ENCODE measurements at places on chromosomes 5 and 9. TPM values are rescaled to one million over a fixed set of nuclear protein-coding genes. Genes with fewer than 3 reads are reported as not detected.

Gene C1QTNF2
- total RNA-seq, result 0.74 TPM

Gene TRUB2
- total RNA-seq, result 15.5 TPM

Gene UGCG
- total RNA-seq, result 74.0 TPM

Gene TAF11L5
- not detected for total RNA-seq

Gene SPINK13
- not detected for total RNA-seq

Gene SLC6A7
- not detected for total RNA-seq

Gene FBXO38
- total RNA-seq, result 21.1 TPM

Gene TRIP13
- total RNA-seq, result 53.3 TPM

Gene MSX2
- 2.2 TPM for total RNA-seq

Gene TPM2
- 521 TPM for total RNA-seq

Gene HEMGN
- not detected for total RNA-seq

Gene CHSY3
- total RNA-seq, result 2.4 TPM

Gene PPP1R2B
- total RNA-seq, result not detected

Gene CAVIN4
- 0.17 TPM for total RNA-seq

Gene COL15A1
- total RNA-seq, result 2.4 TPM

Gene CAMK4
- 8.6 TPM for total RNA-seq

Gene BRINP1
- total RNA-seq, result not detected

Gene SLC45A2
- total RNA-seq, result under 0.01 TPM

Gene TIMD4
- total RNA-seq, result not detected

Gene PTGDS
- not detected for total RNA-seq

Gene DPP7
- total RNA-seq, result 66.6 TPM

Gene ADAM19
- total RNA-seq, result 7.7 TPM

Gene SAPCD2
- total RNA-seq, result 21.9 TPM

Gene ARL14EPL
- not detected for total RNA-seq

Gene ADGRD2
- total RNA-seq, result not detected

Gene ZNF483
- total RNA-seq, result 0.17 TPM

Gene FABP6
- not detected for total RNA-seq

Gene PALM2AKAP2
- total RNA-seq, result 0.67 TPM

Gene AK8
- 0.59 TPM for total RNA-seq

Gene TXNDC8
- total RNA-seq, result not detected
